ENCODE measurements at places on chromosomes 11 and 22.

- no peak for DNase-seq
These were observed 4.9 kb upstream of the MRGPRE start for GRCh38 chr11:3237119-3237518.

DNA sequence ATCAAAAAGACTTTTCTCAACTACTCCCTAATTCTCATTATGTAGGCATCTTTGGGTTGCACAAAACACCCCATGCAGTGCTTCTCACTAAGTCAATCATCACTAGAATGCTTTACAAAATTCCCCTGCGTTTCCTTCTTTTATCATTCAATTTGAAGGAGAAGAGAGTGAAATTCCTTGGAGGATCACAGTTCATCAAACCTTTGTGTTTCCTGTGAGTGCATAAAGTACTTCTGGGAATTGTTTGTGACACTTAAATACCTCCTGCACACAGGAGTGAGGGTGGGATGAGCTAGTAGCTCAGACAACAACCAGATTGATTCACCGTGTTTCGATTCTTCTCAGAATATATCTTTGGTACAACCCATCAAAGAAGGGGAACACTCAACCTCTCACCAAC is 3.7 kb upstream of the OR5AR1 start:
- no peak for DNase-seq

DNA sequence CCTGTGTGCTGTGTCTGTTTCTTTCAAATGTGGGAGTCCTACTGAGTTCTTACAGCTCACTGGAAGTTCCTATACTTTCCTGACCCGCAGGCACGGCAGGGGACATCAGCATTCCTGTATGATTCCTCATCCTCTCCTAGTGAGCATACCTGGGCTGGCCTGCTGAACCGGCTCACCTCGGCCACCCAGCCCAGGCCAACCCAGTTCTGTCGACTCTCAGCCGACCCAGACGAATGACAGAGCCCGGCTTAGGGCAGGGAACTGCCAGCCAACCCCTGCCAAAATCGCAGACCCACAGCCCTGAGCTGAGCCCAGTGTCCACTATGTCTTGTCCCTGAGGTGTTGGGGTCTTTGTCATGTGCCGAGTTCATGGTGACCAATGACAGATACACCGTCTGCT is 339.7 kb downstream of the BRD1 start:
- DNase-seq, result no peak

GRCh38 chr11:64892411-64892831 is 14.0 kb upstream of the EHD1 start:
- no peak for DNase-seq

DNA sequence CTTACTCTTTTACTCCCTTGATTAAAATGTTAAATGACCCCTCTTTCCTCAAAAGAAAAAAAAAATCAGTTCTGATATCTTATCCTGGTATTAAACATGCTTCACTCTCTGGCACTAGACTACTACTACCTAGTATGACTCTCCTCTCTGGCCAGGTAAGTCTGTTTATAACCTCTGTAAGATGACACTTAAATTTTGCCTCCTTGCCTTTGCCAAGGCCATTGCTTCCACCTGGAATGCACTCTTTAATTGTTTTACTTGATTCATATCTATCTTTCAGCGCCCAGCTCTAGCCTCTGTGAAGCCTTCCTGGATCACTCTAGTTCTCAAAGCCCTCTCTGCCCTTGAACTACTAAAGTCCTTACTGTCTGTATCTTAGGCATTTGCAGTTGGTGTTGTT is 170.4 kb downstream of the ETS1 start:
- DNase-seq, result no peak

GRCh38 chr22:45263463-45264269 is 21.1 kb upstream of the UPK3A start:
- no peak for DNase-seq

- DNase-seq, result no peak
These were observed 6.9 kb downstream of the SBF2 start for GRCh38 chr11:10287140-10287539.

- DNase-seq, result peak; percentile 16
These were observed 1.5 kb downstream of the SLC43A1 start for GRCh38 chr11:57513911-57514537.

DNA sequence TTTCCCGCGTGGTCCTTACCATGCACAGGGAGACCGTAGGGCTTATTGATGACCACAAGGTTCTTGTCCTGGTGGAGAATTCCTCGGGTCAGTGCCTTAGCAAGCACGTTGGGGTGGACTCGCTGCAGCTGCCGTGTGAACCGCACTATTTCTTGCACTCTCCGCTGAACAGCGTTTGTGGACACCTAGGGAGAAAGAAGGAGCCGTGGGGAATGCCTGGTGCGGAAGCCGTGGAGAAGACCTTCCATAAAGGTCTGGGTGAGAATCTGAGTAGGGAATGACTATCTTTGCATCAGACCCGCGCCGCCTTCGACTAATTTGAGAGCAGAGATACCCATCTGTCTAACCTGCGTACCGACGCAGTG is 597 bp downstream of the RPUSD4 start:
- DNase-seq, result no peak

- no peak for DNase-seq
These were observed 12.0 kb upstream of the WEE1 start for GRCh38 chr11:9561279-9561982.

DNA sequence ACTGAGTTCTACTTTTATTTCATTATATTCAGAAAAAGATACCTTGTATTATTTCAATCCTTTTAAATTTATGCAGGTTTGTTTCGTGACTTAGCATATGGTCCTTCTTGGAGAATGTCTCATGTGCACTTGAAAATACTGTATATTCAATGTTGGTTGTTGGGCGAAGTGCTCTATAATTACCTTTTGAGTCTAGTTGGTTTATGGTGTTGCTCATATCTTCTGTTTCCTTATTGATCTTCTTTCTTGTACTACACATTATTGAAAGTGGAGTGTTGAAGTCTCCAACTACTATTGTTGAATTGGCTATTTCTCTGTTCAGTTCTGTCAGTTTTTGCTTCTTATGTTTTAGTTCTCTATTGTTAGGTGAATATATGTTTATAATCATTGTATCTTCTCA is 90.4 kb downstream of the KCNQ1OT1 start:
- no peak for DNase-seq

GRCh38 chr22:30198152-30198825 is 48.3 kb downstream of the LIF start:
- DNase-seq, result no peak

- no peak for DNase-seq
These were observed 40.5 kb downstream of the LRRC32 start for GRCh38 chr11:76629853-76630599.

DNA sequence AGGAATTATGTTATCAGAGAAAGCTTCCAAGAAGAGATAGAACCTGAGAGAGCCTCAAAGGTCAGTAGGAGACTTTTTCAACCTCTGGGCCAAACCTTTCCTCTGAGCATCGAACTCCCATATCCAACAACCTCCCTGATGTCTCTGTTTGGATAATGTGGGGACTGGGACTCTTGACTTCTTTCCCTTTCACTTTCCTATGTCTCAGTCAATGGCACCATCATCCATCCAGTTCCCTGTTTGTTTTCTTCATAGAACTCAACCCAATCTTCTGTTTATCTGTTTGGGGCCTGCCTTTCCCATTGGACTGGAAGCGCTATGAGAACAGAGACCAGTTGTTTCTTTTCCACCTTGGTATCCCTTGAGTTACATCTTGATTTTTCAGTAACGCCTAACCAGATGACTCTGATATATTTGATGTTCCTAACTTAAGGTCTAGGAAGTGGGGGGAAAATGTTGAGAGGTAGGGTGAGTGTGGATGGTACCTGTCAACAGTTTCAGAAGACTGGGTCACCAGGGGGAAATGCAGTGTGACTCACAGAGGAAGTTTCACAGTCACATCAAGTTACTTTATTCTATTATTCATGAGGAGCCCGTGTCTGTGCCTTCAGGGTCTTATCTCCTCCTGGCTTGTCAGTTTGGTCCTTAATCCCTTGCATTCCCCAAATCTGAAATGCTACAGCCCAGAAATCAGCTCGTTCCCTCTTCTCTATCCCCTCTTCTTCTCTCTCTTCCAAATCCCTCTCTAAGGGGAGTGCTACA is 4.5 kb upstream of the KCNE3 start:
- no peak for DNase-seq

GRCh38 chr22:30292069-30292970 is 3.0 kb upstream of the CASTOR1 start:
- DNase-seq, result no peak

GRCh38 chr11:131906963-131907362 is 536.5 kb downstream of the NTM start:
- DNase-seq, result no peak

GRCh38 chr11:109512680-109513079 is 90.7 kb downstream of the C11orf87 start:
- no peak for DNase-seq

DNA sequence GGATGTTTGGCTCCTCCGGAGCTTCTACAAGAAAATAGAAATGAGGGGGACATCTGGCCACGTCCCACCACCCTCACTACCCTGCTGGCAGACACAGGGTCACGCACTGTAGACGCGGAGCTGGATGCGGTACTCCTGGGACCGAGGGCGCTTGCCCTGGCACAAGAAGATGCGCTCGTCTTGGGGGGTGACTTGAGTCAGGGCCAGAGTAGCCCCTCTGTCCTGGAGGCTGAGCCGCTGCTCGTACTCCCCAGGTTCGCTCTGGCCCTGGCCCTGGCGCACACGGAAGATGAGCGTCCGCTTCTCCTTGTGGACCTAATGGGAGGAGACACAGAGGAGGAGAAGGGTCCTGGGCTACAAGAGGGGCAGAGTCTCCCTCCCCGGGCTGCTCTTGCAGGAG is 2.2 kb downstream of the MCAM start:
- DNase-seq, result no peak

- DNase-seq, result no peak
These were observed 568 bp downstream of the ALG8 start for GRCh38 chr11:78138694-78139421.

DNA sequence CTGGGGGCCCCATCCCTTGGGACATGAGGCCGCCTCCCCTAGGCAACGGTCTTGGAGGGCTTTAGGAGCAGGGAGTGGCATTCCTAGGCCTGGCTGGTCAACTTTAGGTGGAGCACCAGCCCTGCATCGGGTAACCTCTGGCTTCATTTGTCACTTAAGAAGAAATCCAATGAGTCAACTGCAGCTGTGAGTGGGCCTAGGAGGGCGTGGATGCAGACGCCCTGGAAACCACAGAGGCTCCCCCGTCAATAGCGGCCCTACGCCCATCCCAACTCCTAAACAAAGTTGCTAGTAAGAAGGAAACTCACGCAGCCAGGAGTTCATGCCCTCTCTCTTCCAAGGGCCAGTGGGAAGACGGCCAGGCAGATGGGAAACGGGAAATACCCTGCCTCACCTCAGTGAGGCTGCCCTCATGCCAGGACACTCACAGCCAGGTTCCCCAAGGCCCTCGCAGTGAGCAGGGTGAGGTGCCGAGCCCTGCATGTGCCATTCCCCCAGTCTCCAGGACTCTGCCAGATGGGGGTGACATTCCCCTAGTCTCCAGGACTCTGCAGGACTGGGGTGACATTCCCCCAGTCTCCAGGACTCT is 20.8 kb downstream of the BID start:
- no peak for DNase-seq

GRCh38 chr11:89021339-89021738 is 44.4 kb downstream of the GRM5 start:
- DNase-seq, result no peak

DNA sequence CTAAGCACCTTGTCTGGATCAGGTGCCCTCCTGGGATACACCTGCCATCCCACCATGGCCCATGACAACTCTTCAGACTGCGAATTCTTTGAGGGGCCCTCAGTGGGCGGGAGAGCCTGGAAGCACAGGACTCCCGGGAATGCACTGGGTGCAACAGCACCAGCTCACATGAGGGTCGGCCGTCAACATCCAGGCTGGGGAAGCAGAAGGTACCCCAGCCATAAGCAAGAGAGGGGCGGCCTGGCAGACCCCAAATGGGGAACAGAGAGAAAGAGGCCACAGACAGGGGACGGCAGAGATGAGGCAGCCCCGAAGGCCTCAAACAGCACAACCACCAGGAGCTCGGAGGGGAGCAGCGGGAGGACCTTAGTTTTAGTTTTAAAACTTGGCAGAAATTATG is 94.4 kb downstream of the PHF21B start:
- DNase-seq, result no peak

GRCh38 chr11:77726524-77726923 is 88.9 kb upstream of the CLNS1A start:
- DNase-seq, result no peak

GRCh38 chr11:1887451-1888346 is 4.0 kb downstream of the PRR33 start:
- no peak for DNase-seq

DNA sequence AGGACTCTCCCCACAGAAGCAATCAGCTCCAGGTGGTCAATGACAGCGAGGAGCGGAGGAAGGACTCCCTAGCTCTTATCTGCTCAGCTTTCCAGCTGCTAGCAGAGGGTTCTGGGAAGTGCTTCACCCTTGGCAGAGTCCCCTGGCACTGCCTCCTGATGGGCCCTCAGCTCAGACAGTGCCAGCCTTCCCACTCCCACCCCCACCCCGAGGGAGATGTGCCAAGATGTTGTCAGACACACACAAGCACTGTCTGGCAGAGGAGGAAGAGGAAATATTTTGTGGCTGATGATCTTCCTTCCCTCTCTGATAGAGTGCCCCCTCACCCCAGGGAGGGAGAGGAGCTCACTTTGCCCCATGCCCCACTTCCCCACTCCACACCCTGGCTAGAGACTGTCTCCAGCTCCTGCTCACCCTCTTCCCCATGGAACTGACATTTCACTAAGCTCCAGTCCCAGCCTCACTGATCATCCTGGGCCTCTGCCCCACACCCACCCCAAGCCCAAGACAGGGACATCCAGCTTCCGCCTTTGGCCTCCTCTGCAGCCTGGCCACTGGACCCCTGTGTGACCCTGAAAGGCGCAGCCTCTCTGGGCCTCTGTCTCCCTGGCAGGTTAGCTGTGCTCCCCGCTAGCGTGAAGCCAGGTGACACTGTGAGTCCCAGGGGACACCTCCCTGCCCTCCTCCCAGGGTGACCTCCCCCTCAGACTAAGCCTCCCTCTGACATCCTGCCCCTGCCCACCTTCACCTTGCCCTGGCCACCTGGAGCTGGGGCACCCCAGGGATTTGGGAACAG is 44.5 kb downstream of the SLCO2B1 start:
- DNase-seq, result no peak

DNA sequence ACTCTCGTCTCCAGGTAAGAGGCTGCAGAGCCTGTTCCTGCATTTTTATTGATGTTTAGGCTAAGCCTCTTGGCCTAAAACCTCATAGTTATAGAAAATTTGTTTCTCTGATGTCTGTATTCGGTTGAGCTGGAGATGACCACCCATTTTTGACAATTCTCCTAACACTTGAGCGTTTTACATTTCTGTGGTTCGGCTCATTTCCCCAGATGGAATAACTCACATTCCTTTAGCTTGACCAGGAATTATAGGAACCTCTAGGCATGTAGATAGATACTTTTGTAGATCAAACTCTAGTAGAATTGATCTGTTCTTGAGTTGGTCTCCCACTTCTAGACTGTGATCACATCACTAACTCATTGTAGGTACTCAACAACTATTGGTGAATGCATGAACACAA is 172.6 kb upstream of the CADM1 start:
- no peak for DNase-seq

Measured in NCI-H774 (cell line).